ENCODE measurements at places on chromosomes 7 and 10.

- no peak for DNase-seq
These were observed 53.9 kb downstream of the MRPS24 start for GRCh38 chr7:43815373-43815772.

GRCh38 chr10:78895469-78895868, 173.3 kb upstream of the ZMIZ1 start:
- no peak for DNase-seq

DNA sequence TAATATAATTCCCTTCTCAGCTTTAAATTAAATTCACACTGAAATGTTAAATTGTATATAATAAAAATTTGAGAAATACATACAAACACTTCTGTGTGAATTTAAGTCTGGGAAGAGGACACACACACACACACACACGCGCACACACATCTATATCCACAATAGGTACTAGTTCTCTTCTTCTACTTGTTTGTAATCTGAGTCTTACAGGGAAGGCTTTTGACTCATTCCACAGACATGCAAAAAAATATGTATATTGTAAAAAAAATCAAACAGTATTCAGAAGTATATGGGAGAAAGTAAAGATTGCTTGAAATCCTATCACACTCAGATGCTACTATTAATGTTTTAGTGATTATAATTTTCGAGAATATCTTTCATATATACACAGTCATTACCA, 276.2 kb downstream of the MDFIC start:
- DNase-seq = no peak

- no peak for DNase-seq
These were observed 168.4 kb upstream of the ASAH2 start for GRCh38 chr10:50419756-50420155.

GRCh38 chr10:56653289-56653688, 292.2 kb upstream of the ZWINT start:
- DNase-seq = no peak

DNA sequence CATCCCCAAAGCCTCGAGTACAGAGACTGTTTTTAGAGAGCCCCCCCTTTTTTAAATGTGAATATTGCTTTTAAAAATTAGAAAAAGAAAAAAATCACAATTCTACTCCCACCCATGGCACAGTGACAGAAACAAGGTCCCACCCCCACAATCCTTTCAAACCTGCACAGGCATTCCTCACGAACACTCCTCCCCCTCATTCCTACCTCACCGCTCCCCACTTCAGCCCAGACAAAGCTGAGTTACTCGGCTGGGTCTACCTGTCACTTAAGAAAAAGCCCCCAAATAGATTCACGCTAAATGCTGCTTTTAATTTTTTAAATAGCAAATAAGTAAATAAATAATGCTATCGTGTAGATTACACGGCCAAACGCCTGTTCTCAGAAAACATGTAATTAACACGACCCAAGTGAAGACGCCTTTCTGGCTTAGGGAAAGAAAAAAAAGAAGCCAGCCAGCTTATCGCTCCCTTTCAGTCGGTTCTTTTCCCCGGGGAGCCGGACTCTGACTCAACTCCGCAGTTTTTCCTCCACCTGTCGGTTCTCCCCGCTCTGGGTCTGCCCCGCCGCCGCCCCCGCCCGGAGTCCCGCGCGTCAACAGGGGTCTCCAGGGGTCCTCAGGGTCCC, 739 bp downstream of the MPP7 start:
- no peak for DNase-seq

Measured in GM12892 (cell line).